IPS-NIHi11 (cell line): ENCODE measurements at places on chromosomes 11 and 22.
A peak's percentile ranks its signal among the peaks of the same experiment; 100 is the strongest.

GRCh38 chr11:33257897-33258630 is 883 bp downstream of the HIPK3 start:
- DNase-seq = peak; percentile 73

- DNase-seq = no peak
Observed at GRCh38 chr11:119726150-119726553, 2.8 kb downstream of the NECTIN1 start.

GRCh38 chr22:23190526-23190925 is 10.2 kb downstream of the BCR start:
- DNase-seq = no peak

- no peak for DNase-seq
Observed at GRCh38 chr11:98828986-98829708, 191.6 kb upstream of the CNTN5 start.

DNA sequence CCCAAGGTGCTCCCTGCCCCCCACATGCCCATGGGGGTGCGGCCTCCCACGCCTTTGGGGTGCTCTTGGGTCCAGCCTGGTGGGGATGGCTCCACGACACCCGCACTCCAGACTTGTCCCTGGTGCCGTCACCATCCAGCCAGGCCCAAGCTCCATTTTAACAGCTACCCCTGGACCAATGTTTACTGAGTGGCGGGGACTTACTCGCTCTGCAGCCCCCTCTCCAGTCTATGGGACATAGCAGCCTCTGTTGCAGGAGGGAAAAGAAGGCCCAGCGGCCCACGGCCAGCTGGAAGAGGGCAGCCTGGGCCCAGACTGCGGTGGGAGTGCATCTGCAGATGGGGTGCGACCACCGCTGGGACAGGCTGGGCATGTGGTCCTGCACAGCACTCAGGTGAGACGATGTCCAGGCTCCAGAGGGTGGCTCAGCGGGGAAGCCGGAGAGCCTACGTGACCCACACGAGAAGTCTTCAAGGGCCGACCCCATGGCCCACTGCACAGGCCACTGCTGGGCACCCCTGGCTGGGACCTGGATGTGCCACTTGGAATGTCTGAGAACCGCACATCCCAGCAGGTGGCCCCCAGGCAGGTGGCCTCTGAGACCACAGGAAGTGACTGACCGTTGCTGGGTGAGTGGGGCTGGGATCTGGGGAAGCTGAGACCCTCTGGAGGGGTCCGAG is 18.1 kb downstream of the IL17REL start:
- DNase-seq = no peak

GRCh38 chr11:36825251-36825650 is 227.2 kb upstream of the RAG2 start:
- no peak for DNase-seq

DNA sequence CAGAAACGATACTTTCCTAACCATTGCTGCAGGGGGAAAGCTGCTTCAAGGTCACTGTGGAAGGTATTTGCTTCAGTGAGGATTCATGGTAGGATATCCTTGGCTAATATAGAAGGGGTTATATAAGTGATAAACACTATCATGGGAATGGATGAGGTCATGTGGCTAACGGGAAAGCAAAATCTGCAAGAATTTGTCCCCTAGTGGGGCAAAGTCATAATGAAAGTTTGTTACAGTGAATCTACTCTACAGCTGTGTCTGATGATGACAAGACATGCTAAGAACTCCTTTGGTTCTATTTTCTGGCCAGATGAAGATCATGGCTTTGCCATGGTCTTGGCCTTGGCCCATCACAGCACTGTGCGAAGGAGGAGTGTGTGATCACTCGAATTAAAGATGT is 13.8 kb downstream of the MMP20 start:
- DNase-seq = no peak

- no peak for DNase-seq
Observed at GRCh38 chr11:21806947-21807346, 385.9 kb upstream of the ANO5 start.

- DNase-seq = no peak
Observed at GRCh38 chr22:47203554-47203991, 441.1 kb downstream of the TBC1D22A start.

- peak; percentile 22 for DNase-seq
Observed at GRCh38 chr11:105718641-105719040, 108.8 kb downstream of the GRIA4 start.

- no peak for DNase-seq
Observed at GRCh38 chr11:96424693-96425092, 34.9 kb downstream of the JRKL start.

GRCh38 chr11:129018991-129019390 is 76.3 kb upstream of the TP53AIP1 start:
- no peak for DNase-seq

DNA sequence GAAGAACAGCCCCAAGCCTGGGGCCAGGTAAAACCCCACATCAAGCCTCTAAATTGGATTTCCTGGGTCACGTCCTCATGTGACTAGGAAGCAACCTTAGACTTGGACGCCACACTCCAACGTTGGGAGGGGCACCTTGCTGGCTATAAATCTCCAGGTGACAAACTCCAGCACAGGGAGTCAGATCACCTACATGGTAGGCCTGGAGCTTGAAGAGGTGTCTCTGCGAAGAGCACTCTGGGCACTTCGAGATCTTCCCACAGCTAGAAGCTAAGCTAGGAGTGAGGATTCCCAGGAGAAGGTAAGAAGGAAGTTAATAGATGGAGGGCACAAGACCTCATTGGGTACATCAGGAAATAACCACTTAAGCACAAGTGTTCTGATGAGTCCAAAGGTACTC is 77.1 kb upstream of the GNAZ start:
- no peak for DNase-seq

DNA sequence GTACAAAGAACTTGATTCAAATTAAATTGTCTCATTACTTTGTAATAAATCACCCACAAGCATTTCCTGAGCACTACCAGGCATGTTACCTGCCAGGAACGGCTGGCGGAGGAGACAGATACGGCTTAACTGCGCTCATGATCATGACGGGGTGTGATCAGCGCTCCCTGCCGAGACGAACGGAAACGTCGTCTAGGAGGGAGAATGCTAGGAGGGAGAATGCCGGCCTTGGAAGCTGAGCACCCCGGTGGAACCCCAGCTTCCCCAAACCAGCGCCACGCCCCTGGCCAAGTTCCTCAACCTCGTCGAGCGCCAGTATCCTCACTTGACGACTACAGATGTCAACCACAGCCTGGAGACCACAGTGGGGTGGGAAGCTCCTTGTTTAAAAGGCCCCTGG is 272.8 kb downstream of the CTTN start:
- DNase-seq = peak; percentile 55

GRCh38 chr22:28911304-28911690 is 27.9 kb downstream of the ZNRF3 start:
- no peak for DNase-seq

GRCh38 chr11:4637662-4638047 is 378 bp downstream of the OR51D1 start:
- no peak for DNase-seq

DNA sequence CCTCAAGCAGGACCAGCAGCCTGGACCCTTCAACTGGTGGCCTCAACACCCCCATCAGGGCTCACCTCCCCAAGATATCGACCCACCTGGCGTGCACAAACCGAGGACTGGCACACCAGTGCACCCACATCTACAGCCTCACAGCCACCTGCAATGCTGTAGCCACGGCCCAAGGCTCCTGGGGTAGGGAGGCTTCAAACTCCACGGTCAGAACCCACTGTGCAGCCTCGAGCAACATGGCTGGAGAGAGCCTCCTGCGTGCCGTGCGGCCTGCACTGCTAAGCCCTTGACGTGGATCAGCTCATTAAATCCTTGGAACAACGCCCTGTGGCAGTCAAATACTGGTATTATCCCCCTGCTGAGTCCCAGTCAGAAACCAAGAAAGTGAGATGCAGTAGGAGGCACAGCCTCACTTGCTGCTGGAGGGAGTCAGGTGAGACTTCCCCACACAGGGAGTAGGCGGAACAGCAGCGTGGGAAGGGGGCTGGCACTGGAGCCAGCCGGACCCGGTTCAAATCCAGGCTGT is 4.6 kb downstream of the CARD10 start:
- DNase-seq = no peak

GRCh38 chr11:10678101-10678500 is 15.5 kb downstream of the IRAG1 start:
- DNase-seq = no peak

GRCh38 chr11:889687-890475 is 20.7 kb downstream of the CHID1 start:
- DNase-seq = no peak

- no peak for DNase-seq
Observed at GRCh38 chr11:115317277-115318185, 186.7 kb downstream of the CADM1 start.

GRCh38 chr22:24826710-24827285 is 20.8 kb downstream of the SGSM1 start:
- no peak for DNase-seq

DNA sequence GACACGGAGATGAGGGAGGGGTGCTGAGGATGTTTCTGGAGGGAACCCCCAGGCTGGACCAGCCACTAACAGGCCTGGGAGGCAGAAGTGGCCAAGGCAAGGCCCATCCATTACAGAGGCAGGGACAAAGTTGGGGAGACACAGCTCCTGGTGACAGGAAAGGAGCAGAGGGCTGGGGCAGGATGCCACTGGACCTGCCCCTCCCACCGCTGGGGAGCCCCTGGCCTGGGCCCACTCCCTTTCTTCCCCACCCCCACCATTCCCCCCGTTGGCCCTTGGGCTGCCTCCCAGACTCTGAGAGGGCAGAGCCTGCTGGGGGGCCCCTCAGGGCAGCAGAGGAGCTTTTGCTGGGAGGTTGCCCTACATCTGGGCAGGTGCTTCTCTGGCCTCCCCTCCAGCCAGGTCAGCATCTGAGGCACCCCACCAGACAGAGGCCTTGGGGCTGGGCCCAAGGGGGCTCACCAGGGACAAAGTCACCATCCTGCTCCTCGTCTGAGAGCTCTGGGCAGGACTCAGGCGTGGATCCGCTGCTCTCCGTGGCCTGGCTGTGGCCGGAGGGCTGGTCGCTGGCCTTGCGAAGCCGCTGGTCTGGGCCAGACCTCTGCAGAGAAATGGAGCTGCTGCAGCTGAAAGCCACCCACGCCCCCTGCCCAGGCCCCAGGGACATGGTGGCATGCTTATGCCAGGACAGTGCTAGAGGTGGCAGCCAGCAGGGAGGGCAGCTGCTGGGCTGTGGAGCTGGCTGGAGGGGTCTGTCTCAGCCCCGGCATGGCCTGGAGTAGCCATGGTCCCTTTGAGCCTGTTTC is 33.1 kb upstream of the CARS1 start:
- DNase-seq = no peak

- no peak for DNase-seq
Observed at GRCh38 chr11:31943056-31943780, 132.1 kb upstream of the PAX6 start.

GRCh38 chr22:19419464-19420178 is 11.9 kb downstream of the HIRA start:
- no peak for DNase-seq

- DNase-seq = no peak
Observed at GRCh38 chr11:2847561-2847960, 38.0 kb downstream of the CDKN1C start.

- no peak for DNase-seq
Observed at GRCh38 chr11:128689948-128690664, 3.8 kb upstream of the FLI1 start.
